ENCODE measurements at places on chromosomes 6 and 20.

- DNase-seq = no peak
Measured at GRCh38 chr6:152977556-152977955, 5.3 kb downstream of the FBXO5 start.

GRCh38 chr6:157459327-157459726, 78.3 kb downstream of the ZDHHC14 start:
- DNase-seq = no peak

DNA sequence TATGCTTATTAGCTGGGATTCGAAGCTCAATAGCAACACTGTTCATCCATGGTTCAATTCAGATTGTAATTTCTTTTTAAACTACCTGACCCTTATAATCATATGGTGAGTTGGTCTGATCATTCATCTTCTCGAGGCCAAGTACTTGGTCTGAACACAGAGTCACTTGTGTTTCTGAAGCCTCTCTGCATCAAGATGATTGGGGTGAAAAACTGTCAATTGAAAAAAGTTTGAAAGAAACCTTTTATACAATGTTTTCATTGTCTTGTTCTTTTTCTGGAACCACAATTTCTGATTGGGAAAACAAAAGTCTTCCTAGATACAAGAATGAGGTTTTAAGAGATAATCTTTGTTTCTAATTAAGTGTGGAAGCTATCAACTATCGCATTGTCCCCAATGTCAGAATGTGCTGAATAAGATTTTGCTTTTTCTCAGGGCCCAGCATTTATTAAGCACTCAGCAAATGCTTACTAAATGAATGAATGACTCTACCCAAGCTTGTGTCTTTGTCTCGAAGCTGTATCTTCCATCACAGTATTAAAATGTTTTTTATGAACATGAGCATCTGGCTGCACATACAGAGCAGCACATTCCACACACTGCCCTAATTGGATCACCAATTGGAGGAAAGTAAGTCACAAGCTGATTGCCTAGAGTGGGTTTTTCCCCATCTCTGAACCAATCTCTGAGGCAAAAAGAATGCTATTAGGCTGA, 45.0 kb upstream of the MOXD1 start:
- no peak for DNase-seq

GRCh38 chr6:38088829-38089228, 269.3 kb downstream of the ZFAND3 start:
- DNase-seq = no peak

- DNase-seq = no peak
Measured at GRCh38 chr20:36179170-36179945, 24.8 kb downstream of the EPB41L1 start.

- DNase-seq = no peak
Measured at GRCh38 chr20:57576002-57576401, 15.1 kb downstream of the PCK1 start.

DNA sequence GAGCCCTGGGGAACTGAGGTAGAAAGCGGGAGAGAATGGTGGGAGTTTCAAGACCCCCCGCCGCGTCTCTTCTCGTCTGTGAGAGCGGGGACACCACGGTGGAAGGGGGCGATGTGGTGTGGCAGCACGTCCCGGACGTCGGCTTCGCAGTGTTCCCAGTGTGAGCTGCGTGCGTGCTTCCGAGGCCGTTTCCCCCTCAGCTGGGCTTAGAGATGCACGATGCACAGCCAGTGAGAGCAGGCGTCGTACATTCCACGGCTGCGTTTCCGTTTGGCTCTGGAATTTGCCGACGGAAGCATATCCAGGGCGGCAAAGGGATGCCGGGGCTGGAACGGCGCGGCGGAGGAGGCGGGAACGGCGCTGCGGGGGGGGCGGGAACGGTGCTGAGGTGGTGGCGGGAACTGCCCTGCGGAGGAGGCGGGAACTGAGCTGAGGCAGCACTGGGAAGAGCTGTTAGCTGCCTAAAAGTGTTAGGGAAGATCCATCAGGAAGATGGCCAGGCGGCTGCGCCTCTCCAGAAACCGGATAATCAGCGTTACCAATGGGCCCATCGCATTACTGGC, 37.7 kb downstream of the KIF25 start:
- no peak for DNase-seq

GRCh38 chr6:166453651-166454050, 70.9 kb upstream of the MPC1 start:
- no peak for DNase-seq

GRCh38 chr6:23620911-23621401, 505.1 kb upstream of the NRSN1 start:
- DNase-seq = no peak

All from DND-41 (cell line).